ENCODE measurements at places on chromosomes 7 and 10.

DNA sequence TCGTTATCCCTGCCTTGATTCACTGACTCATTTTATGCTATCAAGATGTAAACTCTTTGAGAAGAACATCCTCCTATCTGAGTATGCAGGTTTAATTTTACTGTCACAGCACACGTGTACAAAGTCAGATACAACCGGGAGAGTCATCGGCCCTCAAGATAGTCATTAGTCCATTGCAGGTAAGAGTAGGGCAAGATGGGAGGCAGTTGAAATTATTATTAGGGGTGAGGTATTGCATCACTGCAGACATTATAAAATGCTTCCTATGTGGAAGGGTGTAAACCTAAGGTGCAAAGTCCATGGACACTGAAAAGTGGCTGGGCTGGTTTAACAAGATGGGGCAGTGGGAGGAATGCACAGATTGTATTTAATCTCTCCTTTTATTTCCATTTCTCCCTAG lies 113.7 kb downstream of the ARL4A start:
- DNase-seq = no peak

- DNase-seq = no peak
Measured at GRCh38 chr7:158613481-158613880, 25.9 kb upstream of the PTPRN2 start.

- DNase-seq = no peak
Measured at GRCh38 chr7:142457146-142457703, 199.4 kb upstream of the PRSS58 start.

- DNase-seq = no peak
Measured at GRCh38 chr10:50987934-50988333, 86.4 kb upstream of the PRKG1 start.

All from SIG-M5 (cell line).